ENCODE measurements at places on chromosomes 4 and X.

- DNase-seq = no peak
These were observed 65.9 kb downstream of the AMOT start for GRCh38 chrX:112774651-112775293.

- no peak for DNase-seq
These were observed 318.9 kb upstream of the PPP1R2C start for GRCh38 chrX:43096830-43097229.

- DNase-seq = no peak
These were observed 27.0 kb downstream of the MAGEE1 start for GRCh38 chrX:76454456-76454927.

- DNase-seq = no peak
These were observed 37.2 kb upstream of the PTPN13 start for GRCh38 chr4:86556791-86557415.
